Activated CD4-positive, alpha-beta T cell treated with anti-CD3 and anti-CD28 coated beads for 24 hours (primary cell): ENCODE measurements at places on chromosomes 3 and 15.

- DNase-seq, result no peak
These were observed 397.8 kb downstream of the IGSF11 start for GRCh38 chr3:118636841-118637240.

DNA sequence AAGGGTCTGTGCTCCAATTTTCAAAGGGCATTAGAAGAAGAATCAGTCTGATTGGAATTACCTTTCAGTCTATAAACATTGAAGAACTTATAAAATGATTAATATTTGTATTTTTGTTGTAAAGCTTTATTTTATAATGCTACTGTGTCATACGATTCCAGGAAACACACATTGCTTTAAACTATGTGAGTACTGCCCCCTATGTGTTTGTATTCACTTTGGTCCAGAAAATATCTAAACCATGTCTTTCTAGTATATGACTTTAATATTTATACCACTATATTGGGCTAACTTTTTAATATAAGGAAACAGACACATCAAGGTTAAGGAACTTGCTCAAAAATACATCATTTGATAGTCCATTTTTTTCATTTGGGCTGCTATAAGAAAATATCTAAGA lies 3.2 kb upstream of the RIOX2 start:
- DNase-seq, result no peak

GRCh38 chr3:38578551-38578950 lies 70.9 kb downstream of the SCN5A start:
- no peak for DNase-seq

DNA sequence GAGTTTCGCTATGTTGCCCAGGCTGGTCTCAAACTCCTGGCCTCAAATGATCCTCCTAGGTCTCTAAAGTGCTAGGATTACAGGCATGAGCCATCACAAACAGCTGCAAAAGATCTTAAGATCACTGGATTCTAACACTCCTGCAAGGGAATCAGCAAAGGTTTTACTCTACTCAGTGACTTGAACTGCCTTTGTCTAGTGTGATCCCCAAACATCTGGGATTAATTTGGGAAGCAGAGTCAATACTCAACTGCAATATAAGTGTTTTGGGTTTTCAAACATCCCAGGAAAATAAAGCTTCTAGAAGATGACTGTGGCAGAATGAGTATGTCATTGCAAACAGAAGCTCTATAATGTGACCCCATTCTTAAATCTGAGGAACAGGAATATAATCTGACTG lies 7.2 kb downstream of the SPG21 start:
- no peak for DNase-seq

- DNase-seq, result no peak
These were observed 377.5 kb downstream of the LRTM1 start for GRCh38 chr3:54550221-54550977.

- no peak for DNase-seq
These were observed 22.3 kb upstream of the MORF4L1 start for GRCh38 chr15:78850352-78850751.

GRCh38 chr3:30069056-30069455 lies 537.3 kb upstream of the TGFBR2 start:
- DNase-seq, result no peak

GRCh38 chr15:63176302-63176701 lies 13.1 kb upstream of the RAB8B start:
- DNase-seq, result no peak

GRCh38 chr3:58027704-58028317 lies 19.6 kb downstream of the FLNB start:
- no peak for DNase-seq

DNA sequence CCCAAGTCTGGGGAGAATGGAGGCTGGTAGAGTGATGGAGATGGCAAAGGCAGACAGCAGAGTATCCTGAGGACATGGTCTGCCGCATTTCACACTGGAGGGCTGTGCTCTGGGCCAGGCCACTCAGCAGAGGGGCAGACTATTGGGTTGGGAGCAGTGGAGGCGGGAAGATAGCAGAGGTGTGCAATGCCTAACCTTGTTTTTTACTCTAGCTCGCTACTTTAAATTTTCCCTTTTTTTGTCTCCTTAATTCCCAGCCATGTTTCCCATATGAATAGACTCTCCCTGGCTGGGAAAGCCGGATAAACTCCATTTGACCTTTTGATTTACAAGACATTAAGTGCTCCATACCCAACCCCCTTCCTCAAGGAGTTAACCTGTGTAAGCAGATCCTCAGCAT lies 33.5 kb upstream of the ST6GAL1 start:
- no peak for DNase-seq

- DNase-seq, result no peak
These were observed 48.3 kb downstream of the PRTG start for GRCh38 chr15:55694652-55695150.

- no peak for DNase-seq
These were observed 200.4 kb upstream of the ADAMTS9 start for GRCh38 chr3:64888165-64888564.

- no peak for DNase-seq
These were observed 261.1 kb downstream of the MEX3B start for GRCh38 chr15:81784751-81785150.

DNA sequence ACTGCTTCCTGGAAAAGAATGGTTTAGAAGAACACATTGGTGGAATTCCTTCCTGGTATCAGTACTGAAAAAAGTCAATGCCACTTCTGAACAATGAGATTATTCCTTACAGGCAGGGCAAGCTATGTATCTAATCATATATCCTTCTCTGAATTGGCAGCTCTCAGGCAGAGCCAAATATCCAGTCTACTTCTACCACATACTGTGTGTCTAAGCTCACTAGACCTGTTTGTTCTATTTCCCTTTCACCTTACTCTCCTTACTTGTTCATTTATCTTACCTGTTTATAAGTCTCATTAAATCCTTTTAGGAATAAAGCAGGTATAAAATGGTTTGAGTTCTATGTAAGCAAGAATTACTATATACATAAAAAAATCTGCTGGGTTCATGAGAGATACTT lies 8.3 kb downstream of the SETMAR start:
- no peak for DNase-seq

DNA sequence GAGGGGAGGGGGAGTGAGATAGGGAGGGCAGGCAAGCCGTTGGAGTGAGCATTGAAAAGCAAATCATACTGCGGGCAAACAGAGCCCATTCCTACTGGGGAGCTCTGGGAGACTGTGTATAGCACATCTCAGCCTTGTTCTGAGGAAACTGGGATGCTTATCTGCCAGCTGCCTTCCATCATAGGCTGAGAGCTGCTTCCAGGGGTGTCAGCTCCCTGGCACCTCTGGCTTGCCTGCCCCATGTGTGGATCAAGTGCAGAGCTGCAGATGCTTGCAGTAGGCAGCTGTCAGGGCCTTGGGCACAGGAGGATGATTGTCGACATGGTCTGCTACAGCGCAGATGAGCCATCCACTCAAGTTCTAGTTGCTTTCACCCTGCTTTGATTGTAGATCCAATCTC lies 86.8 kb downstream of the CHRNA7 start:
- DNase-seq, result no peak

- DNase-seq, result no peak
These were observed 470.9 kb downstream of the LPP start for GRCh38 chr3:188624828-188625227.

GRCh38 chr3:113533534-113533892 lies 1.2 kb downstream of the SIDT1 start:
- no peak for DNase-seq

- DNase-seq, result no peak
These were observed 8.9 kb downstream of the ADCY5 start for GRCh38 chr3:123439806-123440580.

- peak; percentile 47 for DNase-seq
These were observed 500.4 kb downstream of the SHQ1 start for GRCh38 chr3:72347819-72348319.

DNA sequence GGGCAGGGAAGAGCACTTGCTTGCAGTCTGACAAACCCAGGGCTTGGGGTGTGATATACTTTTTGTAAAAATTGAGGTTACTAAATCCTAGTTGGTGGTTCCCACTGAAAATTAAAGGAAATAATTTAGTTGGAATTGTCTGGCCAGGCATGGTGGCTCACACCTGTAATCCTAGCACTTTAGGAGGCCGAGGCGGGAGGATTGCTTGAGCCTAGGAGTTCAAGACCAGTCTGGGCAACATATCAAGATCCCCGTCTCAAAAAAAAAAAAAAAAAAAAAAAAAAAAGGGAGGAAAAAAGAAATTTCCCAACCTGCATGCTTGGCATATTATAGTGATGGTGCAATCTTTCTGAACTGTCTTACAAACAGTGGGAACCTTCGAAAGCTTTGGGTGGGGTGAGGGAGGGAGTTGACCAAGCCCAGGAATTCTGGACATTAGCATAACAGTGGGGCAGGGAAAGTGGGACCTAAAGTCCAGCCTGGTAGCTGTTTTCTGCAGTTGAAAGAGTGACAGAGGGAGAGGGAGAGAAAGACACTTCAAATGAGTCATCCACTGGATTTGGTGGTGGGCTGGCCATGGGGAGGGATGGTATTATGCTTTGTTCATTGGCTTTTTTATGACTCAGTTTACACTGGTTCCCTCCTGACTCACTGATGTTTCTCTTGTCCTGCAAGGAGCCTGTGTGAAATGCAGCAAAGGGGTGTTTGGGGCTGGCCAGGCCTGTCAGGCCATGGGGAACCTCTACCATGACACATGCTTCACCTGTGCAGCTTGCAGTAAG lies 41.1 kb downstream of the LIMD1 start:
- no peak for DNase-seq

- DNase-seq, result no peak
These were observed 391.4 kb upstream of the FRG2C start for GRCh38 chr3:75272691-75273090.

DNA sequence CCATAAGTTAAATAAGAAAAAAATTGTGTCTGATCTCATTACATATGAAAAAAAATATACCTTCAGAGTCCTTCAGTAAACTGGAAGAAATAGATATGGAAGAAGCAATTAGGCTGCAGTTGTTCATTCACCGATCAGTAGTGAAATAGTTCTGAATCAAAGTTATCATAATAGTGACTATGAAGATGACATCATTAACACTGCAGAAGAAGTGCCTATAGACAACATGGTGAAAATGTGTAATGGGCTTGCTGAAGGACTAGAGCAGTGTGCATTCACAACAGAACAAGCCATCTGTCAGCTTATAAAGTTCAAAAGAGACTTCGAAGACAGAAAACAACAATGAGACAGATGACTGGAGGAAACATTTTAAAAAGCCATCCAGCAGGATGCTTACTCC lies 144.5 kb downstream of the NAALADL2 start:
- DNase-seq, result no peak

- DNase-seq, result peak; percentile 12
These were observed 35.3 kb downstream of the MUC20 start for GRCh38 chr3:195755791-195756676.

DNA sequence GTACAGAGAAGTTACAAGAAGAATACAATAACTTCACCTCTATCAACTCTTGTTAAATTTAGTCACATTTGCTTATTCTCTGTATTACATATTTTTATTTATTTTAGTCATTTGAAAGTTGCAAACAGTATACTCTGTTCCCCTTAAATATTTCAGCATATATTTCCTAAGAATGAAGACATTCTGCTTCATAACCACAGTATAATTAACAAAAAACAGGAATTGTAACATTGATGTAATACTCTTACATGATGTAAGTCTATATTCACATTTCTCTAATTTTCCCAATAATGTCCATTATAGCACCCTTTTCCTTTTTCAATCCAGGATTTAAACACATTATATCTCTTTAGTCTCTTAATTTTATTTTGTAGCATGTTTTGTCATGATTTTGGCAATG lies 112.0 kb downstream of the AKAP13 start:
- DNase-seq, result no peak

DNA sequence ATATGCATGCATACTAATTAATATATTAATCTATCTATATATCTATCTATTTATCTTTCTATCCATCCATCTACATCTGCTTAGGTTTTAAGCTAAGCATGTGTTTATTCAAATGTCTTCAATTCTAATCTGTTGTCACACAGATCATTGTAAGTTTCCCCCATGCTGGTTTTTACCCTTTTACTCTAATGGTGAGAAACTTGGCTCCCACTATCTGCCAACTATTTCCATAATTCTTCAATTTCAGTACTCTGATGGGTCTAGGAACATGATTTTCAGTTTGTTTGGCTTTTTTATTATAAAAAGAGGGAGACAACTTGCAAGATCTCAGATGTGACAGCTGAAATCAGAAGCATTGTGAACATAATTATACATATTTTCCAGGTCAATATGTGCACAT lies 773.8 kb downstream of the PLOD2 start:
- DNase-seq, result no peak

- DNase-seq, result no peak
These were observed 14.1 kb upstream of the APOD start for GRCh38 chr3:195597848-195598247.

DNA sequence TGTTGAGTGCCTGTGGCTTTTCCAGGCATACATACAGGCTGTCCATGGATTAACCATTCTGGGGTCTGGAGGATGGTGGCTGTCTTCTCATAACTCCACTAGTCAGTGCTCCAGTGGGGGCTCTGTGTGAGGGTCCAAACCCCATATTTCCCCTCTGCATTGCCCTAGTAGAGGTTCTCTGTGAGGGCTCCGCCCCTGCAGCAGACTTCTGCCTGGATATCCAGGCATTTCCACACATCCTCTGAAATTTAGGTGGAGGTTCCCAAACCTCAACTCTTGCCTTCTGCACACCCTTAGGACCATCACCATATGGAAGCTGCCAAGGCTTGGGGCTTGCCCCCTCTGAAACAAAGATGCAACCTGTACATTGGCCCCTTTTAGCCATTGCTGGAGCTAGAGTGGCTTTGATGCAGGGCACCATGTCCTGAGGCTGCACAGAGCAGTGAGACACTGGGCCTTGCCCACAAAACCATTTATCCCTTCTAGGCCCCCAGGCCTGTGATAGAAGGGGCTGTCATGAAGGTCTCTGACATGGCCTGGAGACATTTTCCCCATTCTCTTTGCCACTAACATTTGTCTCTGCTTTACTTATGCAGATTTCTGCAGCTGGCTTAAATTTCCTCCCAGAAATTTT lies 400.1 kb upstream of the MDFIC2 start:
- DNase-seq, result no peak

DNA sequence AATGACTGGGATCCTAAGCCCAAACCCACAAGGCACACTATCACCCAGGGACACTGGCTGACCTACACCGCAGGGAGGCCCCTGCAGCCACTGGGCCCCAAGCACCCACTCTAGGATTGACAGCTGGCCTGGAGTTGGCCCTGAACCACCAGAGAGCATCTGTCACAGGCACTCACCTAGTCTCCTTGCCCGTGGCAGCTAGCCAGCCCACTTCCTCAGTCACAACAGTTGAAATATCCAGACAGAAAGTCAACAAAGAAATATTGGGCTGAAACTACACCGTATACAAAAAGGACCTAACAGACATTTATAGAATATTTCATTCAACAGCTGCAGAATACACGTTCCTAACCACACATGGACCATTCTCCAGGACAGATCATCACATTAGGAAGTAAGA lies 5.2 kb upstream of the SPINK8 start:
- DNase-seq, result no peak

- no peak for DNase-seq
These were observed 12.5 kb upstream of the RPN1 start for GRCh38 chr3:128663151-128663550.
